ENCODE measurements at places on chromosomes 11 and 22.

- no peak for DNase-seq
Observed at GRCh38 chr11:73989156-73989555, 6.5 kb upstream of the UCP2 start.

DNA sequence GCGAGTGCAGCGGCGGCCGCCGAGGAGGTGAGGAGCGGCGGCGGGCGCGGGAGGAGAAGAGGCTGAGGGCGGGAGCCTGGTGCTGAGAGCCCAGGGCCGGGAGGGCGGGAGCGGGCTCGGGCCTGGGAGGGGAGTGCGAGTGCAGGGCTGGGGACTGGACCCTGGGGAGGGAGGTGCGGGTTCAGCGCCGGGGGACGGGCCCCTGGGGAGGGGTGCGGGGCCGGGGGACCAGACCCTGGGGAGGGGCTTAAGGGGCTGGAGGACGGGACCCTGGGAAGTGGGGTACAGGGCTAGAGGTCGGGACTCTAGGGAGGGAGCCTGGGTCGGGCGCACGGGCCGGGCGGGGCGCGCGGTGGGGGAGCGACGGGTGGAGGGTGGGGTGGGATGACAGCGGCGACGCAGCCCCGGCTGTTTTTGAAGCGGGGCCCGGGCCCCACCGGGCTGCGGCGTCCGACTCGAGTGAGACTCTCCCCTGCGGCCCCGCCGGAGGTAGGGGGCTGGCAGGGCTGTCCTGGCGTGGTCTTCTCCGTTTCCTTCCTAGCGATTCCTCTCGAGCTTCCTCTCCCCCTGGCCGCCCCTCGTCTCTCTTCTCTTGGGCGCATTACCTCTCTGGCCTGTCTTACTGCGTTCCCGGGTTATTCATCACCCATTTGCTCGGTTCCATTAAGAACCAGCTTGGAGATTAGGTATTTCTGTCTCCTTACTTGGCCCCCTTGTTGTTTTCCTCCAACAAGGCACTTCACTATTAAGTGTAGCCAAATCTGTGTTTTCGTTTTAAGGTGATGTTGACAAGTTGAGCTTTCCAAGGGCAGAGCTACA, 754 bp downstream of the NUP50 start:
- peak; percentile 32 for DNase-seq

GRCh38 chr11:19433367-19433766, 192.6 kb upstream of the E2F8 start:
- no peak for DNase-seq

GRCh38 chr11:113505046-113505445, 29.8 kb upstream of the DRD2 start:
- no peak for DNase-seq

GRCh38 chr11:84780689-84781293, 846.4 kb downstream of the DLG2 start:
- no peak for DNase-seq

GRCh38 chr11:67629386-67630227, at the start of gene NUDT8:
Gene NUDT8 (minus strand): TSS chr11:67629937. CDS start chr11:67629911, 26 bp downstream.
- DNase-seq = peak; percentile 82

GRCh38 chr11:126337126-126337473, 18.4 kb upstream of the ST3GAL4 start:
- no peak for DNase-seq

- DNase-seq = peak; percentile 25
Observed at GRCh38 chr22:41021613-41022454, 70.6 kb upstream of the EP300 start.

DNA sequence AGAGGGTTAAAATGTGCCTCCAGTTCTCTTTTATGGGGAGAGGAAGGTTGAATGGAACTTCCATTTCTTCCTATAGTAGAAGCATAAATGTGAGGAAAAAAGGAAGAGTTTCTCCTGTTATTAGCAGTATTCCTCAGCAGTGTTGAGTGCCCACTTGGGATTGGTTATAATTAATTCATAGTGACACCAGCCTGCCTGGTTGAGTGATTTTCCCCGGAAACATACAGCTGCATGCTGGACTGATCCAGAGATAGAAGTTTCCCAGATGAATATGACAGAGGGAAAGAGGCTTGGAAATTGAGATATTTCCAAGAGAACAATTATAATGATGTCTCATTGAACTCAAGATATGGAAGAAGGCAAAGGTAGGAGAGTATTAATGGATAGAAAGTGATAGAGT, 28.3 kb downstream of the RAB39A start:
- no peak for DNase-seq

- no peak for DNase-seq
Observed at GRCh38 chr11:130055617-130056016, 14.1 kb upstream of the APLP2 start.

- DNase-seq = no peak
Observed at GRCh38 chr11:18295316-18295715, 26.6 kb downstream of the HPS5 start.

DNA sequence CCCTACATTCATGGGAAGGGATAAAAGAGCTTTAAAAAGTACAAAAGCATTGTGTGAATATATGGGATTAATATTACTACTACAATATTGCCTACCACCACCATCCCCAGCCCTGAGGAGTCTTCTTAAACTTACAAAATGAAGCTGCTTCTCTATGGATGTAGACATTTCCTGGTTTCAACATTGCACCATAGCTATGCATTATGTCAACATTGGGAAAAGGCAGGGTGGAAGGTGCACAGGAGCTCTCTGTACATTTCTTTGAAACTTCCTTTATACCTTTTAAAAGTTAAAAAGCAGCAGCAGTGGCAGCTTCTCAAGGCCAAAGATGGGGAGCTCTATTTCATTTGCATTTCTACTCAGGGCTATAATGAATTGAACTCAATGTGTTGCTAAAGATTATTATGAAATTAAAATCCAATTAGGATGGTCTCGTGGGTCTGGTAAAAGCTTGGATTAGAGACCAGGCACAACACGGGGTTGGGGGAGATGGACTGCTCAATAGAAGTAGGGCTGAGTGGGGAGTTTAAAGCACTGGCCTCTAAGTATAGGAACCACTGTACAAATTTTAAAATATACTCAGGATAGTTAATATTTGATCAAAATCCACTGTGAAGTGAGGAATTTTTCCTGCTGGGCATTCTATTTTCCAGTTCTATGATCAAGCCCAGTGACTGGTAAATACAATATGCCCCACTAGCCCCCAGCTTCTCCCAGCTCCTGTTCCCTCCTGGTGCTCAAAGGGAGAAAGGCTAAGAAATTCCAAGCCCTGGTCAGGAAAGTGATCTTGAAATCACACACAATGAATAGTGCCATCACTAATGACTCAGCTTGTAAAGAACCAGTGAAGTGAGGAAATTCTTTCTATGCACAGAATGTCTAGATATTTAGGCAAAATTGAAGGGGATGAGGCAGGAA, 362.7 kb upstream of the CCDC90B start:
- DNase-seq = no peak

- DNase-seq = no peak
Observed at GRCh38 chr11:71453918-71454304, 908 bp downstream of the NADSYN1 start.
